ENCODE measurements at places on chromosomes 13 and 19. TPM values are rescaled to one million over a fixed set of nuclear protein-coding genes. Genes with fewer than 3 reads are reported as not detected.

CGB1 gene
- total RNA-seq: not detected

DNA sequence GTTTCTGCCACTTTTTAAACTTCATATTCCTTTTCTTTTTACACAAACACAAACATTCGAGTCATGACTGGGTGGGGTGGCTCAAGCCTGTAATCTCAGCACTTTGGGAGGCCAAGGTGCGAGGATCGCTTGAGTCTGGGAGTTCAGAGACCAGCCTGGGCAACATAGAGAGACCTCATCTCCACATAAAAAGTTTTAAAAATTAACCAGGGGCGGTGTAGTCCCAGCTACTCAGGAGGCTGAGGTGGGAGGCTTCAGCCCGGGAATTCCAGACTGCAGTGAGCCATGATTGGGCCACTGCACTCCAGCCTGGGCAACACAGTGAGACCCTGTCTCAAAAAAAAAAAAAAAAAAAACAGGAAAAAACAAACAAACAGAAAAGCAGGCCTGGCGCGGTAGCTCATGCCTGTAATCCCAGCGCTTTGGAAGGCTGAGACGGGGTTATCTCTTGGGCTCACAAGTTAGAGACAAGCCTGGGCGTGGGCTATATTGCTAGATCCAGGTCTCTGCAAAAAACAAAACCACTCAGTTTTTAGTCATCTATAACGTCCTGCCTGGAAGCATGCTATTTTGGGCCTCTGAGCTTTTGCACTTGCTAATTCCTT is 583 bp upstream of the BAX start:
- no peak for DNase-seq

DNA sequence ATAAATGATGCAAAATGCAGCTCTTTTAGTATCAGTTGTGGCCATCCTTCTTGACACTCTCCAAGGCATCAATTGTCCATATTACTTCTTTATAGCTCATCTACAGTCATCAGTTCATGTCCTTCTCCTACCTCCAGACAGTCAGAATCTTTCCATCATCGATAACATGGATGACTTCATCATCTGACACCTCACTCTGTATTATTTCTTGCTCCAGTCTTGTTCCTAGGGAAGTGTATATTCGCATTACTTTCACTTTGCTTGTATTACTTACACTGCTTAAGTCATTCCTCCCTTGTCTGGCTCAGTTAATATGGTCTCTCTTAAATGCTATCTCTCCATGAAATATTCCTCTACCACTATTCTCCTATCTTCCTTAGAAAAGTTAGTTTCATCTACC is 999.1 kb upstream of the SLC10A2 start:
- DNase-seq: no peak

TEX101 gene
- total RNA-seq: not detected

GRIK5 gene
- 0.68 TPM for total RNA-seq

DNA sequence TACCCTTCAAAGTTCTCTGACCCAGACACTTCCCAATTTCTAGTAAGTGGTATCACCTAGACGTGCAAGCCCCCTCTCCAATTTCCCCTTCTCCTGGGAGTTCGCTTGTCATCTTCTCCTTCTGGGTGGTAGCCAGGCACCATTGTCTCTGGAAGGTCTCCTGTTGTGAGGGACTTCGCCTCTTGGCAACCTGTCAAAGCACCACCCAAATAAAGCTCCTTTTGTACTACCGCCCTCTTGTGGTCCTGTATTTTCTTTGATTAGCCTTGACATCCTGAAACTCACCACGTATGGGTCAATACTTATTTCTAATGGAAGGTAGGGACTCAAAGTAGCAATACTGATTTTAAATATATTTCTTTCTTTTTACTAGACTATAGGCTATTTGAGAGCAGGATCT is 8.2 kb downstream of the GPC5 start:
- DNase-seq: no peak

GRCh38 chr19:45876411-45877197 is 9.3 kb downstream of the IRF2BP1 start:
- DNase-seq: no peak

SMIM44 gene
- not detected for total RNA-seq

DNA sequence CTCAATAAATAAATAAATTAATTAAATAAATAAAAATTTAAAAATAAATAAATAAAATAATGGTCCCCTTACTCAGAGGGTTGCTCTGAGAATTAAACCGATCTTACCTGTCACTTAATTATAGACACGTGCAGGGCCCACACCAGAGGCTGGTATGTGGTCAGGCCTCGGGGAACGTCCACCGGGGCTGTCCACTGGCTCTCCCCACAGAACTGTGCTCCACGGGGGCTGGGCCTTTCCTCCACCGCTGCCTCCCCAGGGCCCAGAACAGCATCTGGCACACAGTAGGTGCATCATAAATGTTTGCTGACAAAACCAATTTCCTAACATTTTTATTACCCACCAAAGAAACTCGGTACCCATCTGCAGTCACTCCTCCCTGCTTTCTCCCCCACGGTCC is 69.2 kb downstream of the CEBPG start:
- DNase-seq: peak; percentile 69

REEP6 gene
- total RNA-seq: 11.8 TPM

DNA sequence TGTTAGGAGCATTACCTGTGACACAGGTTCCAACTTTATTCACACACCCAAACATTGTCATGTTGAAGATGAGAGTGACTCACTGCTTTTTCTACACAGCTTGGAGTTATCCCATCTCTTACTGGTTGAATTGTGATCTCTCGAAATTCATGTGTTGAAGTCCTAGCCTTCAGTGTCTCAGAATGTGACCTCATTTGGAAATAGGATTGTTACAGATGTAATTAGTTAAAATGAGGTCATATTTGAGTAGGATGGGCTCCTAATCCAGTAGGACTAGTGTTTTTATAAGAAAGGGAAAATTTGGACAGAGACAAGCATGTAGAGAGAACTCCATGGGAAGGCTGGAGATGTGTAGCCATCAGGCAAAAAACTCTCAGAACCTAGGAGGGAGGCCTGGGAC is 142.5 kb downstream of the POSTN start:
- DNase-seq: no peak

DNA sequence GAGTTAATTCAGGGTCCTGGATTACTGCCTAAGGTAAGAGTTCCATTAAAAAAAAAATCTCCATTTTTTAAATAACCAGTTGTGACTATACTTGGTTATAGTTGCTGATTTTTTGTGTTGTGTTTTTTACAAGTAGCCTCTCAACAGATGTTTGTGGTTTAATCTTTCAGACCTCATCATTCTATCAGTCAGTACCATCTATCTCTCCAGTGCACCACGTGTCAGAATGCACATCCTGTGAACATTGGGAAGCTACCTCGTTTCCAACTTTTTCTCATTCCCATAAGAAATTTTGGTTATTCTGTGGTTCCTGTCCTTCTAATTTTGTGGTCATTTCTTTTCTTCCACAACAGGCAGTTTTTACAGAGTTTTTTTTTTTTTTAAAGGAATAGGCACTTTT is 39.2 kb downstream of the WDFY2 start:
- no peak for DNase-seq

GRCh38 chr19:4302243-4302640 is at the start of gene TMIGD2:
Gene TMIGD2, minus strand, starts transcription at chr19:4302389. Its CDS starts 4 bp downstream, at chr19:4302385.
- DNase-seq: no peak

TRIM13 gene
- 25.9 TPM for total RNA-seq

ZSWIM4 gene
- 15.2 TPM for total RNA-seq

WDR62 gene
- 1.9 TPM for total RNA-seq

A1BG gene
- total RNA-seq: 5.8 TPM

DNA sequence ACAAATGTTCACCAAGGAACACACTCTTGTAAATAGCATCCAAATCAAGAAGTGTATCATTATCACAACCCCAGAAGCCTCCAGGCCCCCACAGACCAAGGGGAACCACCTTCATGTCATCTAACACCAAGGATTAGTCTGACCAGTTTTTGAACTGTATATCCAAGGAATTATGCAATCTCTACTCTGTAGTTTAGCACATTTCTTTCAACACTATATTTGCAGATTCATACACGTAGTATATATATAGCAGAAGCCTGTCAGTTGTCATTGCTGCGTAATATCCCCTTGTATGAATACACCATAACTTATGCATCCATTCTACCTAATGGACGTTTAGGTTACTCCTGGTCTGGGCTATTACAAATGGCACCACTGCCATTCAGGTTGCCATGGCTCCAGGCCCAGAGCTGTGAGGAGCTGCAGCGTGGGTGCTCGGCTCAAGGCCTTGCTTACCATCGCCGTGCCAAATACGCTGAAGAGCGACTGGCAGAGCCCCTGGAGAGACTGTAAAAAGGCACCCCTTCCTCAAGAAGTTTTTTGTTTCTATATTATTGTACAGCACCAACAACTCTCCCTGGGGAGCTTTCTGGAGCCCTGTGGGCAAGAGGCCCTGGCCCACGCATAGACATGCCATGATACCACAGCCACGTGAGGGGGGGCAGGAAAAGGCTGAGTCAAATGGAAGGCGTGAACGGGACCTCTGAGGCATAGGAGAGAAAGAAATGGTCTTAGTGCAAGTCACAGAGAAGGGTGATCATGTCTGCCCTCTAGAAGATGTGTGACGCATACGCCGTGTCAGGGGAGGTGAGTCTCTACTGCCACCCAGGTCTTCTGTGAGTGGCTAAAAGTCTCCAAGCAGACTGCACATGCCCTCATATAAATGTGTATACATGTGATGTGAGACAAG is 10.8 kb downstream of the LATS2 start:
- no peak for DNase-seq

Data from suprapubic skin (tissue), 4 donors.